ENCODE measurements at places on chromosomes 12 and 14. TPM values are rescaled to one million over a fixed set of nuclear protein-coding genes. Genes with fewer than 3 reads are reported as not detected.

DNA sequence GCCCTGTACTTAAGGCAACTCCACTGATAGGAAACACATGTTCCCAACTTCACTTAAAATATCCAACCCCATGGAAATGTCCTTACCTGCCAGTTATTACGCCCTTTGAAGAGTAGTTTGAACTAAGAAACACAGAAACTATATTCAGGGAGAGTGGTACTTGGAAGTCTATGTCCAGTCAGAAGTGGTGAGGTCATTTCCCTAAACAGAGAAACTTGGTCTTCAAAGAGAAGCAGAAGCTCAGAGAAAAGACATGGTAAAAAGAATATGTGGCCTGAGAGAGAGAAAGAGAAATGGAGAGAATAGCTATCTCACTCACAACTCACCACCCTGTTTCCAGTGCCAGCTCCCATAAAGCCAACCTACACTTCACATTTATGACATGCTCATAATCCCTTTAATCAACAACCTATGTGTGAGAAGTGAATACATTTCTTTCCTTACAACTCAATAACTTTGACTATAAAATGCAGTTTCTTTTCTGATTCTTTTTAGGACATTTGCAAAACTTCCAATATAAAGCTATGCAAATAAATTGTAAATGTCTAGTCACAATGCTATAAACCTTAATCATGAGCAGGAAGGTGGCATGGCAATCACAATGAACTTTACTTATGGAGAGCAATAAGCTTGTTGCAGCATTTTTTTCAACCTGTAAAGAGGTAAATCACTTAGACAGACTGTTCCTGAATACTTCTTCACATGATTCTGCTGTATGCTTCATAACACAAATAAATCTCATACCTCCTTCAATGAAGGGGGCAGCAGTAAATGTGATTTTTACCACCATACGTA, 67.1 kb downstream of the CPNE8 start:
- no peak for DNase-seq
- H3K36me3 ChIP-seq: no peaks in the 10 kb centered on the region
- H3K27me3 ChIP-seq: no peaks in the 10 kb centered on the region
- no peak overlapping the region for H3K4me3 ChIP-seq
- H3K4me1 ChIP-seq: no peaks in the 10 kb centered on the region

DNA sequence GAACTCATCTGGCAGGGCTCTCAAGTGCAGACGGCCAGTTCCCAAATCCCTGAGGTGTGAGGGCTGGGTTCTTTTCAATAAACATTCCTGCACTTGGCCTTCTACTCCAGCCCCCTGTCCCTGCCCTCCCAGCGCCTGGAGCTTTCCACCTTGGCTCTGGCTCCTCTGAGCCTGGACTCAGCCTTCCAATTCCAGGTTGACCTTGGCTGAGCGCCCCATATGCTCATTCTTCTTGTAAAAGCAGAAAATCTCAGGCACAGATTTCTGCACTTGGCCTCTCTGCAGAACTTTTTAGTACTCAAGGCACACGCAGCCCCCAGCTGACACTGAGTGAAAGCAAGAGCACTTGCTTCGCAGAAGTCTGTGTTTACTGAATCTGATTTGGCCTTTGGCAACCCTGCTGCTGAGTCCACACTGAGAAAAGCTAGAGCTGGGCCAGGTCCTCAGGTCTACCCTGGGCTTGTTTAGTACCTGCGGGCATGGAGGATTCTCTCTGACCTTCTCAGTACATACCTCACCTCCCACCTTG, 222.7 kb downstream of the MSRB3 start:
- no peaks in the 10 kb centered on the region for H3K27me3 ChIP-seq
- H3K4me1 ChIP-seq: no peaks in the 10 kb centered on the region
- H3K27ac ChIP-seq: no peak overlapping the region
- H3K4me3 ChIP-seq: no peak overlapping the region
- no peaks in the 10 kb centered on the region for H3K36me3 ChIP-seq
- no peak for DNase-seq

DNA sequence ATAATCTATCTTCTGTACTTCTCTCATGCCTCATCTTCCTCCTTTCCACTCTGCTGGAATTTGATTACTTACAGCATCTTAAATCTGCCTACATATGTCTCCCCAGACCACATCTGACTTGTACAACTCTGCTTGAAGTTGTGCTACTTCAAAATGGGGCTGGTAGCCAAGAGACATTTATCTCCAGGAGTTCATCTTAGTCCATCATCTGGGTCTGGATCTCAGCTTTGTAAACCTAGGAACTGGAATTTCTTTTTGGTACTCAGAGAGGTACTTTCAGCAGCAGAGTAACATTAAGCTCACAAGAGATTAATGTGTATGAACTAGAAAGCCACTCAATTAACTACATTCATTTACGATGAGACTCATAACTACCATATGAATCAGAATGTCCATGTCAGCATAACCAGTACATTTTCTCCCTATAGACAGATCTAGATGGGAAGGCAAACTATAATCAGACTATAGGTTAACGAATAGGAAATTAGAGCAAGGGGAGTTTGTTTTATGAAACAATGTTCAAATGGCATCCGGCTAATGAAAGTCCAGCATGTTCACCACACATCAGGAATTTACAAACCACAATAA, 178.8 kb downstream of the CEP128 start:
- DNase-seq: no peak
- no peaks in the 10 kb centered on the region for H3K27me3 ChIP-seq
- no peak overlapping the region for H3K27ac ChIP-seq

- no peaks in the 10 kb centered on the region for H3K36me3 ChIP-seq
- H3K27ac ChIP-seq: no peak overlapping the region
- peaks cover 7% of the 10 kb centered on the region for H3K4me1 ChIP-seq
- DNase-seq: peak; percentile 54
- no peaks in the 10 kb centered on the region for H3K27me3 ChIP-seq
- H3K4me3 ChIP-seq: no peak overlapping the region
Measured at GRCh38 chr12:31715283-31715825, 13.5 kb downstream of the AMN1 start.

TEAD4 gene
- not detected for total RNA-seq

GRCh38 chr12:105977652-105978051, 161.1 kb downstream of the NUAK1 start:
- no peaks in the 10 kb centered on the region for H3K4me1 ChIP-seq
- no peak overlapping the region for H3K27ac ChIP-seq
- no peaks in the 10 kb centered on the region for H3K27me3 ChIP-seq
- no peaks in the 10 kb centered on the region for H3K36me3 ChIP-seq
- DNase-seq: no peak
- H3K4me3 ChIP-seq: no peak overlapping the region

Data from Karpas-422 (cell line).